Karpas-422 (cell line): ENCODE measurements at places on chromosomes 11 and 22.

DNA sequence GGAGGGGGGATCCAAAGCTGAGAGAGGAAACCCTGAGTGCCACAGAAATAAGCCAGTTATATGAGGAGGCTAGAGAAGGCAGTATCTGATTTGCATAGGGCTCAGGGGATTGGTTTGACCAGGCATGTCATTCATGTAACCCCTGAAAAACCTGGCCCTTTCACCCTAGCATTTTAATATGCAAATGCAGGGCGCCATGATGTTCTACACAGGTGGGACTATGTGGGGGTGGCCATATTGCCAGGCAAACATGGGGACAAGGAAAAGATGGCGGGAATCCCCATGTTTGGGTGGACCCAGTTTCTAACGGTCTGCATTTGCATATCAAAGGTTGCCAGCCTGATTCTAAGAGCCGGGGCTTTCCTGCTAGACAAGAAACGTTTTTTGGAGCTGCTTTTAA lies 27.2 kb downstream of the CSF2RB start:
- H3K27me3 ChIP-seq = no peaks in the 10 kb centered on the region
- DNase-seq = peak; percentile 77
- H3K4me1 ChIP-seq = peaks cover 21% of the 10 kb centered on the region
- peak overlapping the region; percentile 26 for H3K4me3 ChIP-seq

DNA sequence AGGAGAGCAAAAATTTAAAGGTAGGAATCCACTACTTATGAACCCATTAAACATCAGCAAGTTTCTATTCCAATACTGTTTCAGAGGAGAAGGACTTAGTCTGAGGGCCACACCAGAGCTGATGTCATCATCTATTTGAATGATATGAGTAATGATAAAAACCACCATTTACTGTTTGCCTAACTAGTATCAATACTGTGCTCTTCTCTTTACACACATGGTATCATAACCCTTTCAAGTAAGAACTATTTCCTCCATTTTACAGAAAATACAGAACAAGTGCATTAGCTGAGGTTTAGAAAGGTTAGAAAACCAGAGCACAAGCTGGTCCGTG lies 651.3 kb upstream of the KIRREL3 start:
- DNase-seq = no peak
- no peaks in the 10 kb centered on the region for H3K27me3 ChIP-seq
- no peak overlapping the region for H3K27ac ChIP-seq
- H3K4me3 ChIP-seq = no peak overlapping the region

GRCh38 chr11:79287952-79288351 lies 152.9 kb downstream of the TENM4 start:
- H3K27me3 ChIP-seq = no peaks in the 10 kb centered on the region
- DNase-seq = no peak
- H3K36me3 ChIP-seq = no peaks in the 10 kb centered on the region
- no peak overlapping the region for H3K4me3 ChIP-seq

- H3K4me1 ChIP-seq = no peaks in the 10 kb centered on the region
- H3K27ac ChIP-seq = no peak overlapping the region
- DNase-seq = no peak
- H3K4me3 ChIP-seq = no peak overlapping the region
- H3K27me3 ChIP-seq = no peaks in the 10 kb centered on the region
- peaks cover 4% of the 10 kb centered on the region for H3K36me3 ChIP-seq
Measured at GRCh38 chr11:31449040-31449439, 60.4 kb downstream of the IMMP1L start.

- no peaks in the 10 kb centered on the region for H3K27me3 ChIP-seq
- DNase-seq = peak; percentile 53
- peaks cover 96% of the 10 kb centered on the region for H3K4me1 ChIP-seq
- peak overlapping the region; percentile 90 for H3K27ac ChIP-seq
- H3K36me3 ChIP-seq = peaks cover 51% of the 10 kb centered on the region
- H3K4me3 ChIP-seq = peak overlapping the region; percentile 33; the same call in 1 of the 2 replicates
Measured at GRCh38 chr11:47987781-47988180, 7.4 kb downstream of the PTPRJ start.
